ENCODE measurements at places on chromosomes 4 and X.

DNA sequence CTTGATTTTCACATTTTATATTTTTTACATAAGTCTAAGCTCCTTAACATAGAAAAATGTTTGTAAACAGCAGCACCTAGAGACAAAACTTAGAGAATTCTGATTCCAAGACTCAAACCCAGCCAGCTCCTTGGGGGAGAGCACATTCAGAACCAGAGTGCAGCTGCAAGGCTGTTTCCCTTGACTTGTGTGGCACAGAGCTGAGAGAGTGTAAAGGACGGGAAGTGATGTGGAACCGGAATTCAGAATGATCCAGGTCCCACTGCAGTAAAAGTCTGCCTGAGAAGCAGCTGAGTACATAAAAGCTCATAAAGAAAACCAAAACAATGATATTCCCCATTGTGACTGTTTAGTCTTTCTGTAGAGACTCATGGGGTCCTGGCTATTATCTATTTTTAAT, 713.8 kb downstream of the RAB28 start:
- DNase-seq = no peak

GRCh38 chr4:105965183-105965800, 70.0 kb downstream of the NPNT start:
- DNase-seq = no peak

GRCh38 chr4:137347371-137347770, 184.9 kb downstream of the PCDH18 start:
- DNase-seq = no peak

DNA sequence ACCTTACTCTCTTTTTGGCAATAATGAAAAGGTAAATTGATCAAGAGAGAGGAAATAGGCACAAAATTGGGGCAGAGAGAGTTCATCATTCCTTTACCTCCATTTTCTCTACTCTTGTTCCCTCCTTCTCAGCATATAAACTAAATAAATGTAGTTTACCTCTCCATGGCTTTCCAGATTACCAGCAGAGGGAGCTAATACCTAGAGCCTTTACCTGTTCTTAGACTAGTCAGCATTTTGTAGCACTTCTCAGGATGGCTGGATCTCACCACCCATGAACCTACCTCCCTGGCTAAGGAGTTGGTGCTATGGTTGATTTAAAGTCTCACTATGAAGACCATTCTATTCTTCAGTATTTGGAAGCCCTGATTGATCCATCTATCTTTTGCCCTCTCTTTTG, 15.7 kb downstream of the OFD1 start:
- DNase-seq = peak; percentile 15

DNA sequence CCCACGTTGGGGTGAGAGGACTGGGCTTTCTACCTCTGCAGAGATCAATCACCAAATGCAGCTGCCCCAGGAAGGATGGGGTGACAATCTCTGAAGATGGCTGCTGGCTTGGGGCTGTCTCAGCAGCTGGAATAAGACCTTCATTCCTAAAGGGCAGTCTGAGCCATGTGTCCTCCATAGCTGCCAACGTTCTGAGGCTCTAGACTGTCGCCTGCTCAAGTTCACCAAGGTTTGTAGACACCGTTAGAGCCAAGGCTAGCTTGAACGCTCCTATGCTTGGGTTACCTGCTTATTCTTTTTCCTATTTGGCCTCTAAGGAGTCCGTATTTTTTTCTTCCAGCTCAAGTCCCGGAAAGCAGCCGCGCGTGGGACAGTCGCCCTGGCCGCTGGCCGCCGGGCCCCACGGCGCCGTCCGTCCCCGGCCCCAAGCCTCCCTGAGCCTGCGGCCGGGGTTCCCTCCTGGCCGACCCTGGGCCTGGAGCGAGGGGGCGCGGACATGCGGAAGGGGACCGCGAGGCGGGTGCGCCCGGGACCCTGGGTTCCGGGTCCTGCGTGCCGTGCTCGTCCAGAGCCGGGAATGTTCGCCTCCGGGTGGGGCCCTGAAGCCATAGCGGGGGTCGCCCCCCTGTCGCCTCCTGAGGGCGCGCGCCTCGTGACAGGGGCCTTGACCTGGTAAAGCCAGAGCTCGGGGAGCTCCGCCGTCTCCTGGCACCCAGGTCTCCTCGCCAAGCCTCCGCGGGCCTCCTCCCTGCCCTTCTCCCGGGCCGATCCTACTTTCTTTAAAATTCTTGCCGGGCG, 23.3 kb downstream of the MRFAP1 start:
- DNase-seq = no peak

- DNase-seq = no peak
Observed at GRCh38 chrX:107673431-107673830, 45.1 kb downstream of the PRPS1 start.

DNA sequence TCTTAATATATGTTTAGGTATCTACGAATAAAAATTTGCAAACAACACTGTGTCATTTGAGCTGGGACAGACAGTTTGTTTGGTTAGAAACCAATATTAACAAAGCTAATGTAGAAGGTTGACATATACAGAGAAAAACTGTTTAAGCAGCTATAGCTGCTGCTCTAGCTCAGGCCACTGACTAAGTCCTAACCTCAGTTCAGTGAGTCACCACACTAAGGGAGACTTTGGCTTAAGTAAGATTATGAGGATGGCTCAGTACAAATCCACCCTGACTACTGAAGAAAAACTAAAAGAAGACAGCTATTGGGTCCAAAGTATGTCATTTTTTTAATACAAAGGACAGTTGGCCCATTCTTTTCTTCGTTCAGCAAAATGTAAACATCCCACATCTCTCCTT, 717.3 kb upstream of the ACTRT1 start:
- DNase-seq = no peak

- no peak for DNase-seq
Observed at GRCh38 chr4:89715631-89716030, 121.3 kb downstream of the SNCA start.

DNA sequence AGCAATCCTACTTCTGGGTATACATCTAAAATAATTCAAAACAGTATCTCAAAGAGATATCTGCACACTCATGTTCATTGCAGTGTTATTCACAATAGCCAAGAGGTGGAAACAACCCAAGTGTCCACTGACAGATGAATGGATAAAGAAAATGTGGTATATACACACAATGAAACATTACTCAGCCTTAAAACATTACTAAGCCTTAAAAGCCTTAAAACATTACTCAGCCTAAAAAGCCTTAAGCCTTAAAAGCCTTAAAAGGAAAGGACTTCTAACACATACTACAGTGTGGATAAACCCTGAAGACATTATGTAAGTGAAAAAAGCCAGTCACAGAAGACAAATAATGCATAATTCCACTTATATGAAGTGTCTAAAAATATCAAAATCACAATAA, 40.3 kb upstream of the TFDP3 start:
- DNase-seq = no peak

DNA sequence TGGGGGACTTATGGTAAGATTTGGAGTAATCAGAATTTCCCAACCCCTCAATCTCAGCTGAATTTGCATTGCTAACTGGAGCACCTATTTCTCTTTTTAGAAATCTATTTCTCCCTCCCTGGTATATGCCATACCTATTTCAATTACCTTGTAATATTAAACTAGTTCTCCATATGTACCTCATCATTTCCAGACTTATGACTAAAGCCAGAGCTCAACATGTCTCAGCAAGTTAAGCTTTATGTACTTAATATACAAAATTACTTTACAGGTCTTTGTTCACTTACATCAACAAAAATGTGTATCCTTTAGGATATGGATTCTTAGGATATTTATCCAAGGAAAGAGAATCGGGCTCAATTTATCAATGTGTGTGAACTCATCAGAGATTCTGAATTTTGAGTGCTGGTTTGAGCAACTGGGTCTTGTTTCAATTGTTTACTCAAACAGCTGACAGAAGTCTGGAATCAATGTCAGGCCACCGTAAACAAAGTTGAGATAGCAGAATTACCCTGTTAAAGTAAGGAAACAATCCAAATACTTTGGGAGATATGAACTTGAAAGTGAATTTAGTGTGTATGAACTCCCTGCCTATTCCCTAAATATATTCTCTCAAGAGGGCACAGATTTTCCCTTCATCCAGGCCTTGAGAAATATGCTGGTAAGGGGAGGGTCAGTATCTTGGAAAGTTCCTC, 199.6 kb downstream of the VEGFC start:
- no peak for DNase-seq

DNA sequence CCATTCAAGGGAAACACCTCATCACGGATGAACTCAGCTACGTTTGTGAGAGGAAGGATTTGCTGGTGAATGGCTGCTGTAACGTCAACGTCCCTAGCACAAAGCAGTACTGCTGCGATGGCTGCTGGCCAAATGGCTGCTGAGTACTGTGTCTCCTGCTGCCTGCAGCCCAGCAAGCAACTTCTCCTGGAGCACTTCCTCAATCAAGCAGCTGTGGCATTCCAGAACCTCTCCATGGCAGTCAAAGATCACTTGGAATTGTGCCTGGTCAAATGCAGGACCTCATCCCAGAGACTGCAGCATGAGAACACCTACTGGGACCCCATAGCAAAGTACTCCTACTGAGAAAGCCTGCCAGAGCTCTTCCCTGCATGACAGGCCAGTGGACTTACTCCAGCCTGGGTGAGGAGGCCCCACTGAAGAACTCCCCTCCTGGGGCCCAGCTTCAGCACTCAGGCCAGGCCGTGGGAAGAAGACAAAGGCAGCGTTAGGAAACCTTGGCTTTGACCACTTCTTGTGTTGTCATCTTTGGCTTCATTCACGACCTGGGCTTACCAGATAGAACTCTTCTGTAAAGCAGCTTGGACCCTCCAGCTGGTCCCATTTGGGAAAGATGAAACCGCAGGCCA, 244.3 kb downstream of the RBMX2 start:
- DNase-seq = no peak

DNA sequence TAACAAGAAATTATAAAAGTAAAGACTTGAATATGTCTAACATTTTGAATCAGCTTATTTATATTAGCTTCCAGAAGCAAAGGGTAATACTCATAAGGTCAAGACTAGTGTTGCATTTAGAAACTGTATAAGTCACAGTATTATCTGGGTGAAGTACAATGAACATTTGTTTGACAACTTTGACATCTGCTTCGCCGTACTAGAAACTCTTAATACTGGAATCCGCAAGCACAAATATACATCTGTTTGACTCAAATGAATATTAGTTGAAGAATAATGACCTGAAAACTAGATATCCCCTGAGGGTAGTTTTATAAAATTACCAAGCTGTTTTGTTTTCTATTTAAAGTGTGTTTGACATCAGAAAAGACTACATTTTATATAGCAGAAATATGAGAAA, 135.4 kb upstream of the ATOH1 start:
- DNase-seq = no peak

DNA sequence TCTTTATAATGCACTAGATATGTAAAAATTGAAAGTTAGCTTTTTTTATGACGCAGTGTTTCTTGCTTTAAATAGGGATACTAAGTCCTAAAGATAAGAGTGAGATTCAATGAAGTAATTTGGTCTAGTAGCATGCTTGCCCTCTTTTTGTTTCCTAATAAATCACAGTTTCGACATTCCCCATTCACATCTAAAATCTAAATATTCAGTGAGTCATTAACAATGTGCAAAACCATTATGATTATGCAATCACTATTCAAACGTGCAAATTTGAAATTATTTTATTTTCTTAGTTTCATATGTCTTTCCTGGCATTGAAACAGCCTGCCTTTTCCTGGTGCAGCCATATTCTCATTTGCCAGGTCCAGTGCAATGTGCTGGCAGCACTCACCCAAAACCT, 1350.5 kb upstream of the PABPC4L start:
- no peak for DNase-seq

GRCh38 chr4:158767451-158767850, 1.4 kb upstream of the FNIP2 start:
- DNase-seq = no peak
